Astrocyte of the spinal cord (primary cell): ENCODE measurements at places on chromosomes 3 and 15.
A peak's percentile ranks its signal among the peaks of the same experiment; 100 is the strongest.

DNA sequence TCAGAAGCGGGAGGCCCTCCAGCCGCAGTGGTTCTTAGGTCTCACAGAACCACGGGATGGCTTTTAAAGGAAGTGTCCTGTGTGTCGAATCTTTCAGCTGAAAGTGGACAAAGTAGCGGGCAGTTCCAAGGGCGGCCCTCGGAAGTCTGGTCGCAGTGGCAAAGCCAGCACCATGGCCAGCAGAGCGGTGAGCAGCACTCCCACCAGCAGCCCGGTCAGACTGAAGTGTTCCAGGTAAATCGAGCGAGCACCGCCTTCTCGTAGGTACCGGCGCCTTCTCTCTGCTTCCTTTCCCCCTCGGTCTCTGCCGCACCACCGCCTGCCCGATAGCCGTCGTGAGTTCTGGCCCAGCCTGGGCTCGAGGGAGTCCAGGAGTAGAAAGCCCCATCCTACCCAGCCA, 103.6 kb upstream of the ABHD17C start:
- DNase-seq, result no peak

DNA sequence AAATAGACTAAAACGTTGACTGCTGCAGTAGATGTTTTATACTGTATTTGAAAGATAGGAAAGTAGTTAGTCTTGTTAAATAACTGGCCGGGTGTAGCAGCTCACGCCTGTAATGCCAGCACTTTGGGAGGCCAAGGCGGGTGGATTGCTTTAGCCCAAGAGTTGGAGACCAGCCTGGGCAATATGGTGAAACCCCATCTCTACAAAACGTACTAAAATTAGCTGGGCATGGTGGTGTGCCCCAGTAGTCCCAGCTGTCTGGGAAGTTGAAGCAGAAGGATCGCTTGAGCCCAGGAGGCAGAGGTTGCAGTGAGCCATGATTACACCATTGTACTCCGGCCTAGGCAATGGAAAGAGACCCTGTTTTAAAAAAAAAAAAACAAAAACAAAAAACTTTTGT, 60.5 kb upstream of the ULK4 start:
- DNase-seq, result no peak

DNA sequence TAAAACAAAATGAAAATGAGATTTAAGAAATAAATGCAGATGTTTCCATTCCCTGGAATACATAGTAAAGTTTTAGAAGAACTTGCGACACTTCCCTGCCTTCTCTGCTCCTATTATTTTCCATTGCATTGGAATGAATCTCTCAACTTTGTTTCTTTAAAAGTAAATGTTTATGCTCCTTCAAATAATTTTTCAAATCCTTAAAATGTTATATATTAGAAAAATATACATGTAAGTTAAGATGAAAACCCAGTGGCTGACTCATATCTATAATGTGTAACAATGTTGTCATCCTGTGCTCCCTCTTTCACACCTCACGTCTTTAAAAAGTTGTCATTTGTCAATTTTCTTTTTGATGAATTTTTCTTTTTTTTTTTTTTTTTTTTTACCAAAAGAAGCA, 3.6 kb downstream of the RBMS3 start:
- no peak for DNase-seq

GRCh38 chr3:33718595-33718907, 497 bp upstream of the CLASP2 start:
- DNase-seq, result no peak

DNA sequence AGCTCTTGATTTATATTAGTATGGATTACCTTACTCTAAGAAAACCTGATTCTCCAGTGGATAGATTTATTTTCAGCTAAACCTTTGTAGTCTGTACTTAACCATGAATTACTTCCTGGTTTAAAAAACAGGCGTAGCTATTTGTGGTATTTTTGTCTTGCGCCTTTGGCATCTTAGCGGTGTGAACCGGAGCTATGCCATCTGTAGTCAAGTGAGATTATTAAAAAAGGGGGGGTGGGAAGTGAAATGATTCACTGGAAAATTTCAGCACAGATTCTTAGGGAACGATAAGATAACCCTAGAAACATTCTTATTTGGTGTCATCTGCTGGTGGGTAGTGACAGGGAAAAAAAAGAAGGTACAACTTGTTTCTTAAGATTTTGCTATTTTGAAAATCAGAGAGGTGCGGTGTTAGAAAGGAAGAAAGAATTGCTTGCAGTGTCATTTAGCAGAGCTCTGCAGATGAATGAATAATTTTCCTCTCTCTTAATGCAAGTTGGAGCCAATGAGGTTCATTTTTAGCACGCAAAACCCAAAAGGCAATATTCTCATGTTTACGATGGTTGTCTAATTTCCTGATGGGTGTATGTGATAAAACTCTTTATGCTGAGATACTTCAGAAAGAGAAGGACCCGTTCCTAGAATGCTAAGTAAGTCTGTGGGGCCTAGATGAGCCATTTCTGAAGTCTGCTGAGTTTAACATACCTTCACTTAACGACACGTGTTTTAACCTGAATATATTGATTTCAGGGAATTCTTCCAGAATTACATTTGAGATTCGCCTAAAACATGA, 44.0 kb downstream of the PSMD6 start:
- no peak for DNase-seq

GRCh38 chr3:116191409-116191808, 253.9 kb downstream of the LSAMP start:
- no peak for DNase-seq

DNA sequence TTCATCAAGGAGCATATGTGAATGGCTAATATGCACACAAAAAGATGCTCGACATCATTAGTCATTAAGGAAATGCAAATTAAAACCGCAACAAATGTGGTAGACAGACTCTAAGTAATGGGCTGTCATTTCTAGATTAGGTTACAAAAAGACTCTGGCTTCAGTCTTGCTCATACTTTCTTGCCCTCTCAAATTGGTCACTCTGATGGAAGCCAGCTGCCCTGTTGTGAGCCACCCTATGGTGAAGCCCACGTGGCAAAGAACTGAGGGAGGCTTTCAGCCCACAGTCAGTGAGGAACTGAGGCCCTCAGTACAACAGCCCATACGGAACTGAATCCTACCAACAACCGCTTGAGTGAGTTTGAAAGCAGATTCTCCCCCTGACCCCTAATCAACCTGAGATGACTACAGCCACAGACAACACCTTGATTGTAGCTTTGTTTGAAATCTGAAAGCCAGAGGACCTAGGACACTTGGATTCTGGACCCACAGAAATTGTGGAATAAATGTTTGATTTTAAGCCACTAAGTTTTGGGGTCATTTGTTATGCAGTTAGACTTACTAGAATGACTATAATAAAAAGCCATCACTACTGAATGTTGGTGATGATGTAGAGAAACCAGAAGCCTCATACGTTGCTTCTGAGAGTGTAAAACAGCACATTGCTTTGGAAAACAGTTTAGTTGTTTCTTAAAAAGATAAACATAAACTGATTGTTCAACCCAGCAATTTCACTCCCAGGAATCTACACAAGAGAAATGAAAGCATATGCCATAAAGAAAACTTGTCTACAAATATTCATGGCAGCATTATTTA, 45.7 kb downstream of the EHHADH start:
- peak; percentile 18 for DNase-seq
